ENCODE measurements at places on chromosomes 1 and 21.
A peak's percentile ranks its signal among the peaks of the same experiment; 100 is the strongest.

GRCh38 chr1:183732236-183732880 is 72.6 kb upstream of the RGL1 start:
- DNase-seq = no peak

DNA sequence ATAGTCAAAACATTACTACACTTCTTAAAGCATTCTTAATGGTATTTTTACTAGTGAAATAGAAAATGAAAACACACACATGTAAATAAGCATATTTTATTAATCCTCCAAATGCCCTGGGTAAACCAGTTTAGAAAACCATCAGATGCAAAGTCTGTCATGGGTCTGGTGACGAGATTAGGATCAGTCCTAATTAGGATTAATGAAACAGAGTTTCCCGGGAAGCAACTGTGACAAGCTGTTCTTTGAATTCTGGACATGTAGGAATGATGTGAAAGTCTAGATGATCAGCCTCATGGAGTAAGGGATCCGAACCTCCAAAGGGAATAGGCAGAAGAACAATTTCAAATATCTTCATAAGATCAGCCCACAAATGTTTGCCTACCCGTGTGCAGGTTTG is 250.2 kb downstream of the KIF26B start:
- no peak for DNase-seq

GRCh38 chr1:90881034-90881433 is 140.8 kb downstream of the ZNF644 start:
- DNase-seq = no peak

DNA sequence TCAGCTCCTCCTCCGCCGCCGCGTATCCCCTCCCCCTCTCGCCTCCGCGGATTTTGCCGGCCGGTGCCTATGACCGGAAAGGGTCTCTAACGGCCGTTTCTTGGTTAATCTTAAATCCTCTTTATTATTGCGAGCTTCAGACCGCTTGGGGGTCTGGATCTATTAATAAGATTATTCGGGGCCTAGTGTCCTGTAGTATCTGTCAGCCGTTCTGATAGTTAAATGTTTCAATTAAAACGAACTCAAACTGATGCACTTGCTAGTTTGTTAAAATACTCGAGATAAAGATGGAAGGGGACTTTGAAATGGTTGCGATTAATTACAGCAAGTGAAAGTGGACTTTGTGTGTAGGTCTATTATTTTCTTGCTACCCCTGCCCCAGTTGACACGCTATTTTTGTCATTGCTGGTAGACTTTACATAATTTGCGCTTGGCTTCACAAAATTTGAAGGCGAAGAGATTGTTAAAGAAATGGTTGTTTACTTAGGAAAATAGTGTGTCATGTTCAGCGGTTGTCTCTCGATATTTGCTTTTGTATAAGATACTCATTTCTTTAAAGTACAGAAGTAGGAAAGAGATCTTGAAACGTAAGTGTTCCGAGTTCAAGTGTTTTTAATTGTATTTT is 779 bp downstream of the SON start:
- DNase-seq = peak; percentile 37

GRCh38 chr1:68197461-68197860 is 34.9 kb downstream of the WLS start:
- no peak for DNase-seq

DNA sequence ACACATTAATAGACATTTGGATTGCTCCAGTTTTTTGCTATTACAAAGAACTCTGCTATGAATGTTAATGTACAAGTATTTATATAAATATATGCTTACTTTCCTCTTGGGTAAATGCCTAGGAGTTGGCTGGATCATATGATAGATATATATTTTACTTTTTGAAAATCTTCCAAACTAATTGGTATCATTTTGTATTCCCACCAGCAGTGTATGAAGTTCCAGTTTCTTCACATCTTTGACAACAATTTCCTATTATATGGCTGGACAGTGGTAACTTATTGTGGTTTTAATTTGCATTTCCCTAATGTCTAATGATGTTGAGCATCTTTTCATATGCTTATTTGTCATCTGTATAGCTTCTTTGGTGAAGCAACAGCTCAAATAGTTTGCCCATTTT is 23.8 kb upstream of the DIPK1A start:
- no peak for DNase-seq

GRCh38 chr1:181023265-181024057 is 791 bp upstream of the STX6 start:
- DNase-seq = no peak

GRCh38 chr1:203558064-203558760 is 64.3 kb downstream of the OPTC start:
- no peak for DNase-seq

Measured in stimulated activated CD8-positive, alpha-beta memory T cell treated with anti-CD3 and anti-CD28 coated beads, Interleukin-4, amount 100 ng/mL, for 4 hours (primary cell).